ENCODE measurements at places on chromosomes 3 and 15.

DNA sequence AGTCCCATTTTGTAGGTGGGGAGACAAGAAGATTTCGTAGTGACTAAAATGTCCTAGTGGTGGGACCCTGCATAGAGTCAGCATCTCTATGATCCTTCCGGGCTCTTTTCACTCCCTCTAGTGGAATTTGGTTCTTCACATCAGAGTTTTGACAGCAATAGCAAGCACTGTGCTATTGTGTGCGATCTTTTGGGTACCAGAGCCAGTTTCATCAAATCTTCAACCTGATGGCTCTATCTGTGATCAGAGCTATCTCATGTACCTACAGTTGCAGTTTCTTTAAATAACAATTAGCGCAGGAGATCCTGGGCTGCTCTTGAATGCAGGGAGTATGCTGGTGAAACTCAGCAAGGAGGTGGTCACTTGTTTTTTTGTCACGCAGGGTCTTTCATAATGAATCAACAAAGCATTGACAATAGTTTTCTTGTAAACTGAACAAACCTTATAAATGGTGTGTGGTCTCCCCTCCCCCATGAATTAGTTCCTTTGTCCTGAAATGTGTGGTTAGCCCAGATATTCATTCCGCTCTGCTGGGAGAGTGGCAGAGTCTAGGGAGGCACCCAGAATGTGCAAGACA, 257.2 kb upstream of the SOX2 start:
- no peak for DNase-seq

DNA sequence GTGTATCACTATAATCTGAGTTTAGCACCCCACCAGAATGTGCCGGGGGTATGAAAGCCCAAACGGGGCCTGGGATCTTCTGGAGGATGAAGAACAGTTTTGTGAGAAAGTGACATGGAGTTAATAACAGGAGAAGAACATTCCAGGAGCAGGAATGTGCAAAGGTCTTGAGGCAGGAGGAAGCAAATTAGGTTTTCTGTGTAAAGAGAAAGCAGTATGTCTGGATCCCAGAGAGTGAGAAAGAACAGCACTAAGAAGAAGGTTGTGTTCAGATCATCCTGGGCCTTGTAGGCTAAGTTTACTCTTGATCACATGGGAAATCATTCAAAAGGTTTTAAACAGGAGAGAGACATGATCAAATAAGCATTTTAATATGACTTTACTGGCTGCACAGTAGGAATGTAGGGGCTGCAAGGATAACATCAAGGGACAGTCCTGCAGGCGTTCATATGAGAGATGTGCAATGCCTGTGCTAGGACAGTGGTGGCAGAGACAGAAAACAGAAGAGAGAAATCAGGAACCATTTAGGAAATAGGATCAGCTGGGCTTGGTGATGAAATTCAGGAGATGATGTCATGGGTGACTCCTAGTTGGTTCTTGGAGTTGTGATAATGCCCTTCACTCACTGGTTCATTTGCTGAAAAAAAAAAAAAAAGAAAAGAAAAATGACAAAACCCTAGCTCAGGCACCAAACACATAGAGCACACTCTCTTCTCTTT, 113.5 kb downstream of the TNIK start:
- no peak for DNase-seq

DNA sequence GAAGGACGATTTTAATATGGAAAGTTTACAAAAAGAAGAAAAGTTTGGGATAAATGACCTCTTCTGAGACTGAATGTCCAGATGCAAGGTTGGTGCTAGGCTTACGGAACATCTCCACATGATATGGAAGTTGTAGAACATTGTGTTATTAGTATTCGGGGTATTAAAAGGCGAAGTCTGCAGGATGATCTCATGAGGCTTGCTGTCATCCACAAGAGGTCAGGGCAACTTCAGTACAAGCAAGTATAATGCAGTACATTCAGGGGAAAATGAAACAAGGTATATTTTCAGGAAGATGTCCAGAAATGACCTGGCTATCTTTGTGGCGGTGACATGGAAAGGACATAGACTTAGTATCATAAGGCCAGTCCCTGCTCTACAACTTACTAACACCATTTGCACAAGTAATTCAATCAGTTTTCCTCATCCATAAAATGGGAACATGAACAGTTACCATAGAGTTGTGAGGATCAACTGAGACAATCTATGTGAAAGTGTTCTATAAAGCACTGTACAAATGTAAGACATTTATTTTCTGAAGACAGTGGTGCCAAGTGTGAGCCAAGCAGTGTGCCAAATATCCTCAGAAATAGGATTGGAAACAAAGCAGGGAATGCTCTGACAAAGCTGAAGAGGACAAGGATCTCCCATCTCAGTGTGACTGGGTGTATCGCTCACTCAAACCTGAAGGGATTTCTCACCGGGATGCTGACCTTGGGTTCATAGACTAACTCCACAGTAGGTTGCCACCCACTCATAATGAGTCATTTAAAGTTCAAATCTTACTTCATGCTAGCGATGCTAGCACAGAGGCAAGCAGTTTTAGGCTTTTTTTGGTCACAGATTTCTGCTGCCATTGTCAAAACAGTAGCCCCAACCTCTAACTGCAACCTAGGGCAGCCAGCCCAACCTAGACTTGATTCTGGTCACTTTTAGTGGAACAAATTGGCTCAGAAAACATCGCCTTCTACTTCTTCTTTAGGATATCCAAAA, 118.3 kb downstream of the TIGIT start:
- DNase-seq = no peak

- DNase-seq = no peak
These were observed 190.6 kb downstream of the VPS13C start for GRCh38 chr15:61869656-61870055.

DNA sequence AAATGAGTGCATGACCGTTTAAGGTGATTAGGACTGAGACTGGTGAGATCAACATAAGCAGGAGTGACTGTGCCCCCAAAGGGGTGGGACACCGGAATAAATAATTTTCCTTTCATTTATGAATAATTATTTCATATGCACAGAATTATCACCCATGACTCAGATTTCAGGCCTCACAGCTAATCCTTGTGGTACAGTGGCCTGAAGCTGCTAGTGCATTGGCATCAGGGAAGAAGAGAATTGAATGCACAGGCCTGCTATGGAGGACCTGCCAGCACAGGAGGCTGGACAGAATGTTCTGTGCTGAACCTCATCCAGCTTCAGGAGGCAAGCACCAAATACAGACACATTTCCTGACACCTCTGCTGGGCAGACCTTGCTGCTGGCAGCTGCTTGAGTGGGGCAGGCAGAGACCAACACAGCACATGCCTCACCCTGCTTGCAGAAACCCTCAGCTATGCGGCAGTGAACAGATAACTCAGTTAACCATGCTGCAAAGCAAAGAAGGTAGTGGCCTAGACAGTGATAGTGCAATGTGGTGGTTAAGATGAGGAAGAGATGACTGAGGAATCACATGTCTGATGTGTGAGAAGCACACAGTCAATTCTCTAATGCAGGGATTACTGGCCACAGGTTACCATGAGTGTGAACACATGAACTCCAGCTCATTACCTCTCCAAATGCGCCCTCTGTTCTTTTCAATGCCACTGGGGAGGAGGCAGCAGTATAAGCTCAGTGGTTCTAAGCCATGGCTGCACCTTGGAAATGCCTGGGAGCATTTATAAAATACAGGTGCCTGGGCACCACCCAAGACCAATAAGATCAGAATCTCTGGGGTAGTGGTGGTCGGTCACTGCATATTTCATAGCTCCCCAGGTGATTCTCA, 68.1 kb upstream of the SCN5A start:
- no peak for DNase-seq

DNA sequence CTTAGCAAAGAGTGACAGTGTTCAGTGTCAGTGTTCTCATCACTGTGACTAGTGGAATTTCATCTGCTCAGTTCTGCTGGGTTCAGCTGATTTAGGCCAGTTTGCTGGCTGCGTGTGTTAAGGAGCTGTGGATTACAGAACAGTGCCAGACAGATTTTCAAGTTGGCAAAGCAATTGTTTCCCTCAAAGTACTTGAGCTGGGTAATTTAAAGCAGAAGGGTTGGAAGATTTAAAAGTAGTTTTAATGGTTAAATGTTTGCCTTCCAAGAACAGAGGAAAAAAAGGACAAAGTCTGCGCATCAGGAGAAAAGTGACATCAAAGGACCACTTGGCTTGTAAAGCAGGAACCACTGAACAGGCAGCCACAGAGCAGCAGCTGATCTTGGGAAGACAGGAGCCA, 8.7 kb downstream of the ESYT3 start:
- no peak for DNase-seq

DNA sequence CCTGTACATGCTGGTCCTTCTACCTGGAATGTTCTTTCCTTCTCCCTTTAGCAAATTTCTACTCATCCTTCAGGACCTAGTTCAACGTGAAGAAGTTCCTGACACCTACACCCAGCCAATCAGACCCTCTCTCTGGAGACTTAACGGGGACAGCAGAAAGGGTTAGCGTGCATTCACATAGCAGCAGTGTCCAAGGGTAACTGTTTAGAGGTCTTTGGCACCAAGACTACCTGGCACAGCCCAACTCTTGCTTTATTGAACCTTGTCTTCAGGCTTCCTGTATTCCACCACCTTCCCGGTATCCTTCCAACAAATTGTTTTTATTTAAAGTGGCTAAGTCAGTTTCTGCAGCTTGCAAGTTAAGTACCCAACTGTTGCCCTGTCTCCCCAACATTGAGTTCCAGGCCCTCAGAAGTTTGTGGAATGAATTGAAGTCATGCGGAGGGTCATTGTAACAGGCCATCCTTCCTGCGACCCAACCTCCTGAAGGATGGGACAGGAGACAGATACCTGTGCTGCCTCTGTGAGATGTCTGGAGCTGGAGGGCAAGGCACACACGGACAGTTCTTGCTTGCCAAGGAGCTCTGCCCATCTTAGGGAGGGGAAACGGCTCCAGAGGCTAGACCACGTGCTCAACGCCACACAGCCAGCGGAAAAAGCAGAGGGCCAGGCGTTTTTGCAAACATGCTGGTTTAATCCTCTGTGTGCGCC, 14.4 kb upstream of the WNT7A start:
- no peak for DNase-seq

DNA sequence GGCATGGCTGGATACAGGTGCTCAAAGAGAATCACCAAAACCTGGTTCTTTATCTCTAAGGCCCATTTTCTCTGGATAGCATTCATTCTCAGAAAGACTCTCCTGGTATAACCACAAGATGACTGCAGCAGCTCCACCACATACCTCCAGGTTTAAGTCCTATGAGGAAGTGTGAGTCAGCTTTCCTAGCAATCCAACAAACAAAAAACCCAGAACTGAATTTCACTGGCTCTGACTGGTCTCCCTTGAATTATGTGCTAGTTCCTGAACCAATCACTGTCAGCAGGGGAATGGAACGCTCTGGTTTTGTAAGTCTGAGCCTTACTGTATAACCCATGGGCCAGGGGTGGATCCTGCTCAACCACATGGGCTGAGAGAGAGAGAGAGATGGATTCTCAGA, 27.2 kb downstream of the MRPL46 start:
- DNase-seq = no peak

DNA sequence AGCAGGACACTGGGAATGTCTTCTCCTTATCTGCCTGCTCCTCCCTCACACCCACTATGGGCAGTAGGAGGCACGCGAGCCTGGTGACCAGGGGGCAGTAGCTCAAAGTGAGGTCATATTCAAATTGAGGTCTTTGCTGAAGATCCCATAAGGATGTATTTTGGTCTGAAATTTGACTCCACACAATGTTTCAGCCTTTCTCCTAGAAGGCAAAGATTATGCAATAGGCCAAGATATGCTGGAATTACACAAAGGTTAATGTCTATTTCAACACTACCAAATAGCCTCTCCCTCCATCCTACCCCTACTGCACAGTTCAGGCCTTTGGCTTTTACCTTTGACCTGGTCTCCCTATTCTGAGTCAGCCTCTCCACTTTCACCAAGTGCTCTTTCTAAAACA, 203.0 kb downstream of the TIGIT start:
- DNase-seq = no peak

DNA sequence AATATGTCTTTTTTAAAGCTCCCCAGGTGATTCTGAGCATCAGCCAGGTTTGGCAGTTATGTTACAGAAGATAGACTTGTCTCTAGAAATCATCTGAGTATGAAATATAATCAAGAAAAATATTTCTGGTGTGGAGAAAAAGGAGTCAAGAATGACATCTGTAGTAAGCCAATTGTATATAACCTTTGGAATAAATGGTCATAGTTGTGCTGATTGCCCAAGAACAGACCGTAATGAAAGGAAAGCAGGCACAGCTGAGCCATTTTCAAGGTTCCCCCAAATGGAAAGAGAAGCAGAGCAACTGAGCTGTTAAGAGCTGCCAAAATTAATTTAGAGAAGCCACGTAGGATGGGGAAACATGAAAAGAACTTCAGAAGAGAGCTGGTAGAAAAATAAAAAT, 26.6 kb downstream of the GOLM2 start:
- DNase-seq = no peak

GRCh38 chr3:37521429-37521828, 340.3 kb upstream of the CTDSPL start:
- DNase-seq = no peak

DNA sequence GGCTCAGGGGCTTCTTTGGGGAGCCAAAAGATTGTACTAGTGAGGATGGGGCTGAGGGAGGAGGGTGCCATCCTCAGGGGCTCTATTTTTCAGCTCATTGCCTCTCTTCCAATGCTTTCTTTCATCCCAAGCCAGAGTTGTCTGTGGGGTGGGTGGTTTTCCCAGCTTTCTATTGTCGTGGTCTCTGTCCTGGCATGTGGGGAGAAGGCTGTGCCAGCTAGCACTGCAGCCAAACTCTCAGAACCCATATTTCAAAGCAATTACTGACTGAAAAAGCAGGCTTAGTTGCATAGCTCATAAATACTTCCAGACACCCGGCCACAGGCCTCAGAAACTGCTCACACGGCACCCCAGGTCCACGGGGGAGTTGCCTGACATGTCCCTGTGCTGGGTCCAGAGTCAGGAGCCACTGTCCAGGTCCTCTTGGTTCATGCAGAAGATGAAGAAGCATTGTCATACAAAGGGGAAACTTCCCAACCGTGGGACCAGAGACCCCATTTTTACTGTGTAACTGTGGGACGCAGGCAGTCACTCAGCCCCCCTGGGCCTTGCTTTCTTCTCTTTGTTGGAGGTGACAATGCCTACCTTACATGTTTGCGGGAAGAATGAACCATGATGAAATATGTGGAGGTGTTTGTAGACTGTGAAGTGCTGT, 27.6 kb downstream of the FGD5 start:
- DNase-seq = no peak

- DNase-seq = no peak
These were observed 300.5 kb downstream of the ZPLD1 start for GRCh38 chr3:102735311-102735710.

- DNase-seq = no peak
These were observed 21.3 kb downstream of the TRANK1 start for GRCh38 chr3:36923523-36923943.

Data from T-helper 1 cell (primary cell).